ENCODE measurements at places on chromosomes 5 and 9. TPM values are rescaled to one million over a fixed set of nuclear protein-coding genes. Genes with fewer than 3 reads are reported as not detected.

GMCL2 gene
- under 0.01 TPM for total RNA-seq

FBP1 gene
- not detected for total RNA-seq

CSF1R gene
- not detected for total RNA-seq

PCDHAC1 gene
- 0.51 TPM for total RNA-seq

SPARC gene
- 408 TPM for total RNA-seq

LYSMD3 gene
- 14.9 TPM for total RNA-seq

APBA1 gene
- 8.8 TPM for total RNA-seq

CARD9 gene
- 1.0 TPM for total RNA-seq

CDH6 gene
- 9.8 TPM for total RNA-seq

FOXD4 gene
- total RNA-seq, result 0.26 TPM

SPINK4 gene
- not detected for total RNA-seq

SLC34A1 gene
- not detected for total RNA-seq

SPATA31A3 gene
- not detected for total RNA-seq

MACIR gene
- 3.5 TPM for total RNA-seq

LRRC70 gene
- 1.3 TPM for total RNA-seq

SOX30 gene
- total RNA-seq, result under 0.01 TPM

GPSM1 gene
- 54.2 TPM for total RNA-seq

ZDHHC12 gene
- total RNA-seq, result 39.0 TPM

COL23A1 gene
- not detected for total RNA-seq

DMRTA1 gene
- 0.26 TPM for total RNA-seq

RNF183 gene
- not detected for total RNA-seq

GABRA6 gene
- total RNA-seq, result not detected

FUT7 gene
- not detected for total RNA-seq

FAM221B gene
- total RNA-seq, result not detected

PITX1 gene
- total RNA-seq, result 3.1 TPM

SLC46A2 gene
- total RNA-seq, result not detected

OR2Y1 gene
- not detected for total RNA-seq

SPATA31D4 gene
- not detected for total RNA-seq

FOXD4L4 gene
- 0.26 TPM for total RNA-seq

HTR4 gene
- total RNA-seq, result not detected

Measured in fibroblast of lung (primary cell).